Substantia nigra (tissue), 51 donors: ENCODE measurements at places on chromosomes 1 and 21.

GRCh38 chr1:150165622-150166612, 16.2 kb downstream of the PLEKHO1 start:
- DNase-seq, result no peak

GRCh38 chr1:111990878-111991718, 1.6 kb upstream of the KCND3 start:
- DNase-seq, result peak; percentile 71

- DNase-seq, result no peak
Observed at GRCh38 chr1:116820369-116820768, 66.1 kb downstream of the CD2 start.

GRCh38 chr1:164880644-164881043, 321.7 kb downstream of the PBX1 start:
- no peak for DNase-seq

DNA sequence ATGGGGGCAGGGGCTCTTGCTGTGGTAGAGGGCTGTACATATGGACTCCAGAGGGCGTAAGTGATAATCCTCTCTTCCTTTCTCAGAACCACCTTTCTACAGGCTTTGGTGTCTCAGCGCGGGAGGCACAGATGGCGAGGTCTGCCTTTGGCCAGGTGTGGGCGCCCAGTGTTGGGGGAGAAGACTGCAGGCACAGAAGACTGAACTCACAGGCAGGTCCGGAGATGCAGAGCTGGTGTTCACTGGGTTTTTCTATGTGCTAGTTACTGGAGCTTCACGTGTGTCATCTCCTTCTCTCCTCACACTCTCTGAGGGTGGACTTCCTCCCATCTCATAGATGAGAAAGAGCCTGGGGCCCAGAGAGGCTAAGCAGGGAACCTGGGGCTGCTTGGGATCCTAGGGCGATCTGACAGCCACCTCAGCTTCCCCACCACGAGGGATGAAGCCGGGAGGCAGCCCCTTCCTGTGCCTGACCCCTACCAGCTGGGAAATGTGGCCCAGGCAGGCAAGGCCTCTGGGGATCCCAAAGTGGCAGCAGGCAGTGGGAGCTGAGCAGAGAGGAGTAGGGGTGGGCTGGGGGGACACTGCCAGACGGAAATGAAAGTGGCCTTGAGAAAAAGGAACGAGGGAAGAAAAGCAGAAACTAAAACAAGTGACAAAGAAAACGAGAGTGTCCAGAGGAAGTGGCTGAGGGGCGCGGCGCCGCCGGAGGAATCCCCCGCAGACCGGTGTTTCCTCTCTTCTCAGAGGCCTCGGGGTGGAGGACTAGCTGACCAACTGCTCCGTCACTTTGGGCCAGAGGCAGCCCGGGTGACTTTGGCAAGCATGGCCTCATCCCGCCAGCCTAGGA, 191.6 kb downstream of the HIVEP3 start:
- peak; percentile 59 for DNase-seq

DNA sequence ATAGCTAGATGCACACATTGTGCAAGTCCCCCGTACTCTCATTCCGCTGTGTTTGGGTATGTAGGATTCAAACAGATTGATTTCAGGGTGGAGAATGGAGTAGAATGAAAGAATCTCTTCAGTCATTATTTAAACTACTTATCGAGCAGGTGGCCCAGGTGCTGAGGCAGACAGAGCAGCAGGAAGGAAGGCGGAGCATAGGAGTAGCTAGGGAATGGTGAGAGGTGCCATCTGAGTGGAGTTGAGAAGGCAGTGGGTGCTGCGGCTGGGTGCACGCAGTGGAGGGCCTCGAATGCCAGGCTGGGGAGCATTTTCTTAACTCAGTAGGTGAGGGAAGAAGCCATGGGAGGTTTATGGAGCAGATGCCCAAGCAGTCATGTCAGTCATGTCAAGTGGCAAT, 45.2 kb upstream of the CD101 start:
- DNase-seq, result no peak

DNA sequence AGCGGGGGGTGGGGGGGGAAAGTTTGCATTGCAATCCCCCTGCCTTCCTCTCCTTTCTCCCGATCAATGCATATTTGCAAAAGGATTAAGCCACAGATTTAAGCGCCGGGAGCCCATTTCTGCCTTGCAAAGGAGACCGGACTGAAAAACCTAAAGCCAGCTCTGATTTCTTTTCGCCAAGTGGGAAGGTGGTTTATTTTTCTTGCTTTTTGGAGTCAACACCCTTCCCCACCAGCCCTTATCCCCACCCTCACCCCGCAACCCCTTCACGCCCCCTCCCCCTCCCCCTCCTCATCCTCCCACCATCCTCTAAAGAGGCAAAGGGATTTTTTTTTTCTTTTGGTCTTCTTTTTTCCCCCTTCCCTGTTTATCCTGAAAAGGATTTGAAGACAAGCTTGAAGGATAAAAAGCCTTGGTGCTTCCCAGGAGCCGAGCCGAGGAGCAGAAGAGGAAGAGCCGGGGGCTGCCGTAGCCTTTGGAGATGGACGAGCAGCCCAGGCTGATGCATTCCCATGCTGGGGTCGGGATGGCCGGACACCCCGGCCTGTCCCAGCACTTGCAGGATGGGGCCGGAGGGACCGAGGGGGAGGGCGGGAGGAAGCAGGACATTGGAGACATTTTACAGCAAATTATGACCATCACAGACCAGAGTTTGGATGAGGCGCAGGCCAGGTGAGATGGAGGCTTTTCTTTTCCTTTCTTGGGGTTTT, 513 bp downstream of the PBX1 start:
- peak; percentile 31 for DNase-seq

DNA sequence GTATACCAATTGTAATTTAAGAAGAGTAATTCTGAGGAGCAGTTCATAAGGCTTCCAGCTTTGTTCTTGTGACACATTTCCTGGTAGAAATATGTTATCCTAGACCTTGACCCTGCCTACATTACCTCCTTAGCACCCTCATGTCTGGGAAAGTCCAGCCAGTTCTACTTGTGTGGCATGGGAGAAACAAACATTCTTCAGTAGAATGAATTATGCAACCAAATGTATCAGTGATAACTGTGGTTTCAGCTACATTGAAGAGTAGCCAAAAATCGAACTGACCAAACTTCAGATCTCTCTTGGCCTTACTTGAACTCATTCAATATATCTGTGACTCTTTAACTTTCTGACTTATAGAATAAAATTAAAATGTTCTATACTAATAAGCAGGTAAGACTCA, 308.1 kb upstream of the LYPLAL1 start:
- no peak for DNase-seq

DNA sequence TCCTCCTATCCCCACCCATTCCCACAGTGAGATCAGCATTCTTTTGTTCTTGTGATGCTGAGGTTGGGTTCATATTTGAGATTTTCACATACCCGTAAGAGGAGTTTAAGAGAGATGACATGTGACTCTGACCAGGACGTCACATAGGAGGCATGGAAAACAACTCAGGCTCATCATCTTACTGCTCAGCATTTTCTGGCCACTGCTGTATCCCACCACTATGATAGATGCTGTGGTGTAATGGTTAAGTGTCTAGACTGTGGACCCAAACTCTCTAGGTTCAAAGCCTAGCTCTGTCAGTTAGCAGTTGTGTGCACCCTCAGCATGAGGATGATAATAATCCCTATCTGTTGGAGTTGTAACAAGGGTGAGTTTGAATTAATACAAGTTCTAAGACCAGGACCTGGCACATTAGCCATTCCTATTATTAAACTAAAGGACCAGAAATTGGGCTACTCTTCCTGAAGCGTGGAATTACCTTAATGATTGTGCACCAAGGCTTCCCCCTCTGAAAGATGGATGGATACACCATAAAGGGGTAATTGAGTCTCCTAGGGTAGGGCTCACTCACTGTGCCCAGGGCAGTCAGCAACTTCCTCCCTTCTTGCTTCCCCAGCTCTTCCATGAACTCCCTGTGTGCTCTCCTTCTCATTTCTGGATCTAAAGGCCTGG, 40.9 kb downstream of the LGR6 start:
- no peak for DNase-seq

DNA sequence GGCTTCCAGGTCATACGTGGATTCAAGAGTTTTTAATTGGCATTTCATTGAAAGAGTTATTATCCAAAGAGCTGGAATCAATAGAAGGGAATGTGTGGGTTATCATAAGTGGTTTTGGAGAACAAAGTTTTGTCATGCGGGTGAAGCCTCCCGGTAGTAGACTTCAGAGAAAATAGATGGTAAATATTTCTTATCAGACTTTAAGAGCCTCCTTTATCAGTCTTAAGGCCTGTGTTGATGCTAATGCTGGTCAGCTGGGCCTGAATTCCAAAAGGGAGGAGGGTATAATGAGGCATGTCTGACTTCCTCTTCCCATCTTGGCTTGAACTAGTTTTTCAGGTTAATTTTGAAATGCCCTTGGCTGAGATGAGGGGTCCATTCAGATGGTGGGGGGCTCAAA, 89.7 kb downstream of the ITSN1 start:
- no peak for DNase-seq

- DNase-seq, result peak; percentile 93
Observed at GRCh38 chr1:155859881-155860871, 809 bp downstream of the SYT11 start.
